ENCODE measurements at places on chromosomes 11 and 22.

- no peak for DNase-seq
These were observed 72.4 kb downstream of the CYTH4 start for GRCh38 chr22:37354670-37355069.

- DNase-seq, result no peak
These were observed 21.3 kb downstream of the MYO18B start for GRCh38 chr22:25763239-25763777.

- no peak for DNase-seq
These were observed 130.8 kb upstream of the SPON1 start for GRCh38 chr11:13831696-13832095.

DNA sequence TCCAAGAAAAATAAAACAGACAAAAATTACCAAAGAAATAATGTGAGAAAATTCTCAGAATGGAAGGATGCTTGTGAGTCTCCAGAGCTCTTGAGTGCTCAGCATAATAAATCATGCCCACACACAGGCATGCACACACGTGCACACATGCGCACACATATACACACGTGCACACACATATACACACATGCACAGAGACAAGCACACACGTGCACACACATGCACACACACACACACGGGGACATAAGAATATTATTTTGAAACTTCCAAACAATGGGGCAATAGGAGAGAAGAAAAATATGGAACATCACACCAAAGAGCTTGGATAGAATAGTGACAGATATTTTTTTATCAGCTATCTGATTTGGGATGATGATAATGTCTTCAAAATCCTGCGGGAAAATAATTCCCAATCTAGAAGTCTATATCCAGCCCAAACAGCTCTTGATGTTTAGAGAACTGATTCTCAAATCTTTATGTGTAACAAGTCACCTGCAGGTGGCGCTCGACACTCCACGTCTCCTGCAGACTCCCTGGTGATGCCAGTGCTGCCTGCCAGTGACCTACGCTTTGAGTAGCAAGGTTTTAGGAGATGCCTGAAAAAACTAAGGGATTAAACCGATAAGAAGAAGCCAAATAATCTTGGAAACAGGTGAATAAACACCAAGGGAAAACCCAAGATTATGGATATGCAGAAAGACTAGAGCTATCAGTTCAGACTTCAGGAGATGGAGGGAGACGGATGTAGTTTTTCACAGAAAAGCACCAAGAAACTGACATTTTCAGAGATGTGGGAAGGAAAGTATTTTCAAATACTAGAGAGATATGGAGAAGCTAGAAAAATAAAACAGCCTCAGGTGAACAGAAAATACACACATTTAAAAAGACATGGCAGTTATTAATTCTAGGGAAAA lies 743.6 kb downstream of the ETS1 start:
- peak; percentile 5 for DNase-seq

DNA sequence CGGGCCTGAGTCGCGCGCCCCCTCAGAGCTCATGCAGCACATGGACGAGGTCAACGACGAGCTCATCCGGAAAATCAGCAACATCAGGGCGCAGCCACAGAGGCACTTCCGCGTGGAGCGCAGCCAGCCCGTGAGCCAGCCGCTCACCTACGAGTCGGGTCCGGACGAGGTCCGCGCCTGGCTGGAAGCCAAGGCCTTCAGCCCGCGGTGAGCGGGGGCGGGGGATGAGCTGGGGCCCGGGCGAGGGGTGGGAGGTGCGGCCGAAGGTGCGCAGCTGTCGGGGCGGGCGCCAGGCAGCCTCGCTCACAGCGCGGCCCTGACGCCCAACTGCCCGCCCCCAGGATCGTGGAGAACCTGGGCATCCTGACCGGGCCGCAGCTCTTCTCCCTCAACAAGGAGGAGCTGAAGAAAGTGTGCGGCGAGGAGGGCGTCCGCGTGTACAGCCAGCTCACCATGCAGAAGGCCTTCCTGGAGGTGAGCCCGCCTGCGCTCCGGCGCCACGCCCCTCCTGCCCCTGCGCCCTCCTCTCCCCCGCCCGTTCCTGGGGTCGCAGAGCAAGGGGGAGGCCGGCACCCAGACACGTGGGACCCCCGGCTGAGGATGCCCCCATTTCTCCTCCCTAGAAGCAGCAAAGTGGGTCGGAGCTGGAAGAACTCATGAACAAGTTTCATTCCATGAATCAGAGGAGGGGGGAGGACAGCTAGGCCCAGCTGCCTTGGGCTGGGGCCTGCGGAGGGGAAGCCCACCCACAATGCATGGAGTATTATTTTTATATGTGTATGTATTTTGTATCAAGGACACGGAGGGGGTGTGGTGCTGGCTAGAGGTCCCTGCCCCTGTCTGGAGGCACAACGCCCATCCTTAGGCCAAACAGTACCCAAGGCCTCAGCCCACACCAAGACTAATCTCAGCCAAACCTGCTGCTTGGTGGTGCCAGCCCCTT lies 20.5 kb downstream of the EPS8L2 start:
- no peak for DNase-seq

GRCh38 chr11:44110231-44110679 lies 14.8 kb downstream of the EXT2 start:
- peak; percentile 24 for DNase-seq

- no peak for DNase-seq
These were observed 12.1 kb upstream of the SF1 start for GRCh38 chr11:64790205-64791095.

GRCh38 chr11:2532704-2533586 lies 88.1 kb downstream of the KCNQ1 start:
- peak; percentile 85 for DNase-seq

DNA sequence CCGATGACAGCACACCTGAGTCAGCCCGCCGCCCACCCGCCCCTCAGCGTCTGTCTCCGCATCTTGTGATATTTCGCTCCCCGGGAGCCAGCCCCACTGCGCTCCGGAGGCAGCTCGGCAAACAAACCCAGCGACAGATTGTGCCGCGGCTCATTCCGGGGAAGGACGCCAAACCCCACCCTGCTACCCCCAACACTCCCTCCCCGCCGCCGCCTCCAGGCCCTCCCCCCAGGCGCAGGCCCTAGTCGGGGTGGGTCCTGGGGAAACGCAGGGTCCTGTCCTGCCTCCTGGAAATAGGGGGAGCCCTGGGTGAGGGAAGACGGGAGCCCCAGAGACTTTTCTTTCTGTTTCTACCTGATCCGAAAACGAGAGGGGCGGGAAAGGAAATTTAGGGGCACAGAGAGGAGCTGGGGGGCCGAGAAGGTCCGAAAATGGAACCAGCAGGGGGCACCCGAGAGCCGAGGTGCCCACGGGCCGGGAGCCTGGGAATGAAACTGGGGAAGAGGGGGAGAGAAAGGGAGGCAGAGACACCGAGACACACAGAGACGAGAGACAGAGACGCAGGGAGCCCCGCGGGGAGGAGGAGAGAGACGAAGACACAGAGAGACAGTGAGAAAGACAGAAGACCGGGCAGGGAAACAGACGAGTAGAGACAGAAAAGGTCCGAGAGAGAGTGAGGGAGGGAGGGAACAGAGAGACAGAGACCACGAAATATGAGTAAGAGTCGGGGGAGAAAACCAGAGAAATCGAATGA lies 1.7 kb upstream of the RTN4RL2 start:
- peak; percentile 53 for DNase-seq

- no peak for DNase-seq
These were observed 23.8 kb downstream of the OPCML start for GRCh38 chr11:133508468-133508867.

DNA sequence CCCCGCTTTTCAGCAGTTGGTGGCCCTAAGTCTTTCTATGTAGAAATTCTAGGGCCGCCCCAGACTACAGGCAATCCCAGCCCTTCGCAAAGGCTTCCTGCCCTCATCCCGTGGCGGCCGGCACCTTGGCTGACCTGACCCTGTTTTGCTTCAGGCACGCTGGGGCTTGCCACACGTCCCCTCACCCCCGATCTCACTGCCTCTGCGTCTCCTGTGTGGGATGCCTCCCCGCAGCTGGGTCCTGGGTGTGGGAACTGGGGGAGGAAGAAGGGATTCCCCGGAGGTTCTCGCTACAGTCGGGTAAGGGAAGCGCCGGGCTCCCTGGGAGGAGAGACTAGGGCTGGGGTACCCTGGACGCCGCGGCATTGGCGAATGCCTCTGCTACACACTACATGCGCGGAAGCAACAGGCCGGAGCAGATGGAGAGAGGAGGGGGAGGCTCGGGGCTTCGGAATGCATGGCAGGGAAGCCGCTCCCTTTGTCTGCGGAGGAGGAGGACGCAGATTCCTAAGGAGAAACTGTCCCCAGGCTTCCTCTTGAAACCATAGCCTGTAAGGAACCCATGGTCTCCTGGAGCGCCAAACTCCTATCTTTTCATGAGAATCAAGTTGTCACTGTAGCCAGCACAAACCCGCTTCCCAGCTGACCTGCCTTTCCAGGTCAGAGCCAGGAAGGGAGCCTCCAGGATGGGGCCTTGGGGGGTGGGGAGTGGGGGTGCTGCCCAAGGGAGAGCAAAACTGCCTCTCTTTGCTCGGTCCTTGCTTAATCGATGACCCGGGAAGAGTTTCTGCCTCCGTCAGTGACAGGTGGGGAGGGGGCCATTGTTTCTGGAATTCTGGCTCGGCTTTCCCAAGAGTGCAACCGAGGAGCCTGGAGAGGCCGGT lies 1.4 kb downstream of the DTX4 start:
- DNase-seq, result no peak

DNA sequence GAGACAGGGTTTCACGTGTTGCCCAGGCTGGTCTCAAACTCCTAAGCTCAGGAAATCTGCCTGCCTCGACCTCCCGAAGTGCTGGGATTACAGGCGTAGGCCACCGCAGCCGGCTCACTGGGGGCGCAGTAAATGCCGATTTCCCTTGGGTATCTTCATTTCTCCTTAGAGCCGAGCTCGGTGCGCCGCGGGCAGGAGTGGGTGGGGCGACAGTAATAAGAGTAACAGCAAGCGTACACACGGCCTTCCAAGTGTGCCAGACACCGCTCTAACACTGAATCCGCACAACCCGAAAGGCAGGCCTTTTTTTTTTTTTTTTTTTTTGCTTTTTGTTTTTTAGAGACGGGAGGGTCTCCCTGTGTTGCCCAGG lies 500 bp upstream of the ADSL start:
- peak; percentile 42 for DNase-seq

GRCh38 chr11:133787379-133788141 lies 57.8 kb downstream of the SPATA19 start:
- no peak for DNase-seq

- DNase-seq, result no peak
These were observed 5.2 kb downstream of the PPP2R1B start for GRCh38 chr11:111761036-111761435.

DNA sequence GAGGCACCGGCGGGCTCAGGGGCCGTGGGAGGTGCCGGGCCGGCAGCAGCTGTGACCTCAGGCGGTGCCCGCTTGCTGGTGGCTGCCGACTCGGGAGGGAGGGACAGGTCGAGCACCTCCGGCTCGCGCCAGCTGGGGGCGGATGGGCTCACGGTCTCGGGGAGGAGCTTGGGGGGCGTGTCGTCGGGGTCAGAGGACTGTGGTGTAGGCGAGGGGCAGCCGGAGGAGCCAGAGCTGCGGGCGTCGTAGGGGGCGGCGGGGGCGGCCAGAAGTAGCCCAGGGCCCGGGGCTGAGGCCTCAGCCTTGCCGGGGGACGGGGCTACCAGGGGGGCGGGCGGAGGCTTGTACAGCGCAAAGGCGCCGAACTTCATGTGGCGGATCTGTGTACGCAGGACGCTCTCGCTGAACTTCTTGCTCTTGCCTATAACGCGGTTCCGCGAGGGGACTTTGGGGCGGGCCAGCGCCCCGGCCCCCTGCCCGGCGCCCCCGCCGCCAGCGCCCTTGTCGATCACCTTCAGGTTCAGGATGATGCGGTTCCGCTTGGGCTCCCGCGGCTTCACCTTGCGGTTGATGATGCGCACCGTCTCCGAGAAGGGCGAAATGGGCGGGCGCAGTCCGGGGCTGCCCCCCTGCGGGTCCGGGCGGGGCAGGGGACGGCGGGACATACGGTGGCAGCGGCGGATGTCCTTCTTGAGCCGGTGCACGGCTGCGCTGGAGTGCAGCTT lies 5.5 kb downstream of the CBX6 start:
- DNase-seq, result no peak

GRCh38 chr11:18452927-18453326 lies 2.7 kb upstream of the LDHAL6A start:
- no peak for DNase-seq

DNA sequence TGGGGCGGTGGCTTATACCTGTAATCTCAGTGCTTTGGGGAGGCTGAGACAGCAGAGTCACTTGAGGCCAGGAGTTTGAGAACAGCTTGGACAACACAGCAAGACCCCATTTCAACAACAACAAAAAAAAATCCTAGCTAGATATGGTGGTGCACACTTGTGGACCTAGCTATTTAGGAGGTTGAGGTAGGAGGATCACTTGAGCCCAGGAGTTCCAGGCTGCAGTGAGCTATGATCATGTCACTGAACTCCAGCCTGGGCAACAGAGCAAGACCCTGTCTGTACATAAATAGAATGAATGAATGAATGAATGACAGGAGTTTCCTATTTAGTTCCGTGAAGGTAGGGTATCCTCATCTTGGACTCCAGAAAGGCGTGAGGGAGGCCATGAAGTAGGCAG lies 107.0 kb downstream of the OSBP2 start:
- no peak for DNase-seq

- DNase-seq, result no peak
These were observed 557.7 kb downstream of the BRD1 start for GRCh38 chr22:49269928-49270327.

- DNase-seq, result no peak
These were observed 11.5 kb upstream of the AIFM3 start for GRCh38 chr22:20955548-20955947.

DNA sequence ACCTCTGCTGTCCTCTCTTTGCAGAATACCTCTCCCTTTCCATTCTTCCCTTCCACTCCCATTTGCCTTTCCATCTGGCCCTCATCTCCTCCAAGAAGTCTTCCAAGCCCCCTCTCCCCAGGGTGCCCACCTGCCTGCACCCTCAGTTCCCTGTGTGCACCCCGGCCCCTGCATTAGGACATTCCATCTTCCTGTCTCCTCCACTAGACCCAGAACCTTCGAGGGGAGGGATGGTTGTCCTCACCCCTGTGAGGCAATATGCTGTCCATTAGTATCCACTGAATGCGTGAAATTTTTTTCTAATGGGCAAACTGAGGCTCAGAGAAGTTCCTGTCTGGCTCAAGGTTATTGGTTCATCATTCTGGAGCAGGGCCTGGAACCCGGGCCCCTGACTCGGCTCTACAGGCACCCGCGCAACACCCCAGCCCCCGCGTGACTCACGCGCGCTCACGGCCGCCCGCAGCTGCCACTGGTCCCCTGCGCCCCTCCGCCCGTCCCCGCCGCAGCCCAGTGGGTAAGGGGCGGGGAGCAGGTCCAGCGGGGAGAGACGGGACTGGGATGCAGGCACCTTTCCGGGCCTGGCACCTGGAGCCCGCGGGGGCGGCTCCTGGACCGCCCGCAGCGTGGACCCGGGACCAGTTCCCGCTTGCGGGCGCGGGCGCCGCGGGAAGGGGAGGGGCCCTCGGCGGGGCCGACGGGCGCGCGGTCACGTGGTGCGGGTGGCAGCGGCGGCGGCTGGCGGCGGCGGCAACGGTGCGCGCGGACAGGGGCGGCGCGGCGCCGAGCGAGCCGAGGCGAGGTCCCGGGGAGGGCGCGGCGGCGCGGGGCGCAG lies 7.0 kb downstream of the SEPTIN3 start:
- DNase-seq, result no peak

GRCh38 chr11:114397349-114397982 lies 2.8 kb downstream of the C11orf71 start:
- DNase-seq, result no peak

- no peak for DNase-seq
These were observed 64.4 kb downstream of the GRAMD1B start for GRCh38 chr11:123494195-123495050.

GRCh38 chr22:19615867-19616581 lies 91.8 kb upstream of the CLDN5 start:
- DNase-seq, result no peak

GRCh38 chr22:30290342-30291057 lies 1.2 kb upstream of the CASTOR1 start:
- DNase-seq, result no peak

- no peak for DNase-seq
These were observed 75.2 kb upstream of the TP53I11 start for GRCh38 chr11:45025716-45026492.
